ENCODE measurements at places on chromosomes 16 and 17.

- no peak for DNase-seq
Observed at GRCh38 chr17:73135766-73136165, 29.0 kb upstream of the SSTR2 start.

- no peak for DNase-seq
Observed at GRCh38 chr16:23323224-23324030, 21.3 kb downstream of the SCNN1B start.

GRCh38 chr16:75702242-75702641 is 981 bp upstream of the DUXB start:
- DNase-seq: no peak

- DNase-seq: no peak
Observed at GRCh38 chr17:80644536-80644935, 99.9 kb downstream of the RPTOR start.

GRCh38 chr16:12340151-12340733 is 363.7 kb downstream of the SNX29 start:
- DNase-seq: no peak

DNA sequence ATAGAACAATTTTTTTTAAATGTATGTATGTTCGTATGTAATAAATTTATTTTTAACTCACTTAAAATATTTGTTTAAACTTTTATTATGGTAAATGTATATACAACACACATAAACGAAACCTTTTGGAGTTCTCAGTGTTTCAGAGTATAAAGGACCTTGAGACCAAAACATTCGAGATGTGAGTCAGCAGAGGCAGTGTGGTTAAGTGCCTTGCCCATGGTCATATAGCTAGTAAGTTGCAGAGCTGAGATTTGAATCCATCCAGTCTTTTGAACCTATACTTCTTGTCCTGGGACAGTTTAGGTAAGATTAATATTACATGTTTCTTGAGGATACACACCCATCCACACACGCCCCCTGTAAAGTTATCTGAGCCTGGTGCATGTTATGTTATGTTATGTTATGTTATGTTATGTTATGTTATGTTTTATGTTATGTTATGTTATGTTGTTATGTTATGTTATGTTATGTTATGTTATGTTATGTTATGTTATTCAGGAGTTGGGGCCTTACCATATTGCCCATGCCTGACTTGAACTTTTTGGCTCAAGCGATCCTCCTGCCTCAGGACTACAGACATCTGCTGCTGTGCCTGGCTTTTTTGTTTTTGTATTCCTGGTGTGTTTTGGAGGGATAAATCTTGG is 41.8 kb downstream of the TNRC6A start:
- no peak for DNase-seq

DNA sequence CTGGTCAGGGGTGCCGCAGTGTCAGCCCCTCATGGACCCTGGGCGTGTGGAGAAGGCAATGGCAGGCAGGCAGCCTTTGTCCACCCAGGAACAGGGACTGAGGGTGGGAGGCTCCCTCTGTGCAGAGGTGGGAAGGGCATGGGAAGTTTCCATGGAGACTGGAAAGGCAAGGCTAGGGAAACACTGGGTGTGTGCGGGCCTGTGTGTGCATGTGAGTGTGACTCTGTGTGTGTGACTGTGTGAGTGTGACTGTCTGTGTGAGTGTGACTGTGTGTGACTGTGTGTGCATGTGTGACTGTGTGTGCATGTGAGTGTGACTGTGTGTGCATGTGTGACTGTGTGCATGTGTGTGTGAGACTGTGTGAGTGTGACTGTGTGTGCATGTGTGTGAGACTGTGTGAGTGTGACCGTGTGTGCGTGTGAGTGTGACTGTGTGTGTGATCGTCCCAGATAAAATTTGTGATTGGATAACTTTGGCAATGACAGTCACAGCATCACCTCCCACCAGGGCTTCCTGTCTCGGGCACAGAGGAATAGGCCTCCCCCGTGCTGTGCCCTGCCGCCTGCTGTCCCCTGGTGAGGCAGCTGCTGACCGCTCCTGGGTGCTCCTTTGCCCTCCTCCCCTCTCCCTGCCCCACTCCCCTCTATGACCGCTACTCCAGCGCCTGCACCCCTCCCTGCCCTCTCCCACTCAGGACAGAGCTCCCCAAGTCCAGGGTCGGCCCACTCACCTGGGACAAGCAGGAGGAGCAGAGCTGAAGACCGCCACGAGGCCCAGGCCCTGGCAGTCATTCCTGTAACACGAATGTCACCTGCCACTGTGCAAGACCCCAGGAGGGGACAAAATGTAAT is 698 bp downstream of the CD300C start:
- DNase-seq: no peak

DNA sequence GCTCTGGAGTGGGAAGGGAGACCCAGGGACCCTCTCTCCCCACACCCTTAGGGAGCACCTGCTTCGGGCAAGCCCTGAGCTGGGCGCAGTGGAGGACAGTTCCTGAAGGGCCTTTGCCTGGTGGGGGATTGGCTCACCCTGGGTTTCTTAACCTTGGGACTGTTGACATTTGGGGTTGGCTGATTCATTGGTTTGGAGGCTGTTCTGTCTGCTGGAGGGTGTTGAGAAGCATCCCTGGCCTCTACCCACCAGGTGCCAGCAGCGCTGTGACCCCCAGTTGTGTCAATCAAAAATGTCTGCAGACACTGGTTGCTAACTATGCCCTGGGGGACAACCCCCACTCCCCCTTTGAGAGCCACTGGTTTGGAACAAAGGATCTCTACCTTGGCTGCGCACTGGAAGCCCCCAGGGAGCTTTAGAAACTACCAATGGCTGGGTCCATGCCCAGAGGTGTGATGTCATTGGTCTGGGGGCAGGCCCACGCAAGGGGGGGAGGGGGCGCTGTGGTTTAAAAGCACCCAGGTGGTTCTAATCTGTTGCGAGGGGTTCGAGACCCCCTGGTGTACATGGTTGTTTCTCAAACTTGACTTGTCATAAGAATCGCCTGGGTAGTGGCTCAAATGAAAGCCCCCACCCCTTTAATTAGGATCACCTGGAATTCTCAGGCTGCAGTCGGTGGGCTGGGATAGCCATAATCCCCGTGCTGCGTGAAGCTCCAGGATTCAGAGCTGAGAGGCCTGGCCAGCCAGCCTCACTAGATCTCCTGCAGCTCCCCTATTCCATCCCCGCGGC is 151.9 kb upstream of the GSE1 start:
- peak; percentile 22 for DNase-seq

DNA sequence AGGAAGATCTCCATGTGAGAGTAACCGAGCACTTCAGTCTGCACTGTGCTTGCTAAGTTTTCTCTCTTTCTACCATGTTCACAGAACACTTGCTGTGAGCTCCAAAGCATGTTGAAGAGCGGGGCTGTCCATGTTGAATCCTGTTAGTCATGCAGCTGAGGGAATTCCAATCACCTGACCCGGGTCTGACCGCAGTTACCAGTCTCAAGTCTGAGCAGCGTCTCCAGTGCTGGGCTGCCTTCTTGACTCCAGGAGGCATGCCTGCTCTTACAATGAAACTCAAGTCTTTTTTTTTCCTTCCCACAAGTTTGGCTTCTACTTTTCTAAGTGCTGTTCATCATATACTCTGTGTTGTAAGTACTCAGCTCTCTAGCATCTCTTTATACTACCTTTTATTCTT is 44.3 kb downstream of the HOXB1 start:
- peak; percentile 100 for DNase-seq

- no peak for DNase-seq
Observed at GRCh38 chr17:1179112-1179817, 516 bp downstream of the ABR start.

DNA sequence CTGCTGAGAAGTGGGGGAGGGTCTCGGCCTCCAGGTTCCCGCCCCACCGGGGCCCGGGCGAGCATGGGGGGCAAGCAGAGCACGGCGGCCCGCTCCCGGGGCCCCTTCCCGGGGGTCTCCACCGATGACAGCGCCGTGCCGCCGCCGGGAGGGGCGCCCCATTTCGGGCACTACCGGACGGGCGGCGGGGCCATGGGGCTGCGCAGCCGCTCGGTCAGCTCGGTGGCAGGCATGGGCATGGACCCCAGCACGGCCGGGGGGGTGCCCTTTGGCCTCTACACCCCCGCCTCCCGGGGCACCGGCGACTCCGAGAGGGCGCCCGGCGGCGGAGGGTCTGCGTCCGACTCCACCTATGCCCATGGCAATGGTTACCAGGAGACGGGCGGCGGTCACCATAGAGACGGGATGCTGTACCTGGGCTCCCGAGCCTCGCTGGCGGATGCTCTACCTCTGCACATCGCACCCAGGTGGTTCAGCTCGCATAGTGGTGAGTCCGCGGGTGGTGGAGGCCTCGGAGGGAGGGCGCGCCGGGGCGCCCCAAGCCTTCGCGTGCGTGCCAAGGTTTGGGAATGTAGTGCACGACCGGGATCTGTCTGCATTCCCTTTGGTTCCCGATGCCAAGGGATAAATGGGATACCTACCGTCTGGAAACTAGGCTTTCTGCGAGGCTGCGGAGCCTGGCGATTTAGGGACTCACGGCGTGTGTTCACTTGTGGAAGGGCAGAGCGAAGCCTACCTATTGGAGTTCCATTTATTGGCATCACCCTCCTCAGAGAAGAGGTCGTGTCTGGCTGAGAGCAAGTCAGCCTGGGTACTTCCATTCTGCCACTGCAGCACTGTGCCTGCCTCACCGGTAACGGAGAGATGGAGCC is 1.0 kb downstream of the ZNRF1 start:
- DNase-seq: no peak

DNA sequence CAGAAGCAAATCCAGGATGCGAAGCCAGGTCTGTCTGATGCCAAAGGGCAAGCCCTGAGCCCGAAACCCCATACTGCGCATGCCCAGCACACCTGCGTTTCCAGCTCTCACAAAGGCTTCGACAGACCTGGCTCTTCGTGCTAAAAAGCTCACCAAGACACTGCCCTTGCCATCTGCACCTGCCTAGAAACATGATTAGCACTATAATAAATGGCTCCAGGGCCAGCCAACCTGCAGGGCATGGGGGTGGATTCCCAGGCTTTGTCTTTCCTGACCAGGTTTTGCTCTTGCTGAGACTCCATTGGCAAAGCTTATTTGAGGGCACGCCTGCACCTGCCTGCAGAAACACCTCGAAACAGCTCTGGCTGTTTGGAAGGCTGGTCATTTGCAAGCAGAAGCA is 14.4 kb upstream of the PLD6 start:
- no peak for DNase-seq

DNA sequence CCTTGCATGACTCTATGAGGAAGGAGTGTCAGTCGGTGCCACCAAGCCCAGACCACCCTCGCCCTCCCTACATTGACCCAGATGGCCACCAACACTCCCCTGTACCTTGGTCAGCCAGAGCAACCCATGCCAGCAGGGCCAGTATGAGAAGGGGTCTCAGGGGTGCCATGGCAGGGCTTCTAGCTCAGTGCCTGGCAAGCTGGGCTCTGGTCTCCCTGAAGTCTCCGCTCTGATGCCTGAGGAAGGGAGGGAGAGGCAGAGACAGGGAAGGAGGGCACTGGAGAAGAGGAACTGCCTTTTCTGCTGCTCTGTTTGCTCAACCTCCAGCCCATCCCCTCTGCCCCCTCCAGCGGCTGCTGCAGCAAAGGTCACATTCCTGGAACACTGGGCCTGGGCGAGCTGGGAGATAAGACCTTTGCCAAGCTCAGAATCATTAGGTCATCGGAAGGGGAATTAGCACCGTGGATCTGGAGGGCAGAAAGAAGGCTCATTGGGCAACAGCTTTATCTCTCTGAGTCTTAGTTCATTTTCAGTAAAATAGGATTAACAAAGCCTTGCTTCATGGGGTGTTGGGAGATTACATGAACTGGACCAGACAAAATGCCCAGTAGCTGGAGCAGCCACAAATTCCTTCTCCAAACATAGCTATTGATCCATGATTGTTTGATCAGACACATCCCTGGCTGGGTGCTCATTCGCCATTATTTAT is at the start of gene VTN:
Gene VTN (minus strand): TSS at position 273 of the 709 bp plus-strand sequence. CDS start 104 bp downstream, at position 169.
- DNase-seq: no peak

DNA sequence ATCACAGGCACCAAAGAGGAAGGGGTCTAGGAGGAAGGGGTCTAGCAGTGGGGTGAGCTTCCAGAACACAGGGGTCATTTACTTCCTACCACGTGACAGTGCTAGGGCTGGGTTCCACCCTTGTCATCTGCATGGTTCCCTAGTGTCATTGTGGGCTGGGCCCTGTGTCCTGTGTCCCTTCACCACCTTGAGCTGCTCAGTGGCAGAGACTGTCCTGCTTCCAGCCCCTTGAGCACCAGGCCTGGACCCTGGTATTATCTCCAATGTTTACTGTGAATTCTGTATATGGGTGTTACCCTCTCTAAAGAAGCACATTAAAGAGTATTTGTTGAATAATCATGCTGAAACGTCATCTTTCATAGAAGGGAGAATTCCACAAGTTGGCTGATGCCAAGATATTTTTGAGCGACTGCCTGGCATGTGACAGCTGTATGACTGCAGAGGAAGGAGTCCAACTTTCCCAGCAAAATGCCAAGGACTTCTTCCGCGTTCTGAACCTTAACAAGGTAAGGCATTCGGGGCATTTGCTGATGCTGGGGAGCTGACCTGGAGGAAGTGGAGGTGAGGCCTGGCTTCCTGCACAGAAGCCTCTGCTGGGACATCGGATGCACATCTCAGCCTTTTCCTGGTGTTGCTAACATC is 5.5 kb downstream of the NARF start:
- no peak for DNase-seq

GRCh38 chr16:20918486-20919239 is 18.1 kb downstream of the LYRM1 start:
- no peak for DNase-seq

GRCh38 chr17:6509031-6509771 is 47.2 kb downstream of the PITPNM3 start:
- no peak for DNase-seq

DNA sequence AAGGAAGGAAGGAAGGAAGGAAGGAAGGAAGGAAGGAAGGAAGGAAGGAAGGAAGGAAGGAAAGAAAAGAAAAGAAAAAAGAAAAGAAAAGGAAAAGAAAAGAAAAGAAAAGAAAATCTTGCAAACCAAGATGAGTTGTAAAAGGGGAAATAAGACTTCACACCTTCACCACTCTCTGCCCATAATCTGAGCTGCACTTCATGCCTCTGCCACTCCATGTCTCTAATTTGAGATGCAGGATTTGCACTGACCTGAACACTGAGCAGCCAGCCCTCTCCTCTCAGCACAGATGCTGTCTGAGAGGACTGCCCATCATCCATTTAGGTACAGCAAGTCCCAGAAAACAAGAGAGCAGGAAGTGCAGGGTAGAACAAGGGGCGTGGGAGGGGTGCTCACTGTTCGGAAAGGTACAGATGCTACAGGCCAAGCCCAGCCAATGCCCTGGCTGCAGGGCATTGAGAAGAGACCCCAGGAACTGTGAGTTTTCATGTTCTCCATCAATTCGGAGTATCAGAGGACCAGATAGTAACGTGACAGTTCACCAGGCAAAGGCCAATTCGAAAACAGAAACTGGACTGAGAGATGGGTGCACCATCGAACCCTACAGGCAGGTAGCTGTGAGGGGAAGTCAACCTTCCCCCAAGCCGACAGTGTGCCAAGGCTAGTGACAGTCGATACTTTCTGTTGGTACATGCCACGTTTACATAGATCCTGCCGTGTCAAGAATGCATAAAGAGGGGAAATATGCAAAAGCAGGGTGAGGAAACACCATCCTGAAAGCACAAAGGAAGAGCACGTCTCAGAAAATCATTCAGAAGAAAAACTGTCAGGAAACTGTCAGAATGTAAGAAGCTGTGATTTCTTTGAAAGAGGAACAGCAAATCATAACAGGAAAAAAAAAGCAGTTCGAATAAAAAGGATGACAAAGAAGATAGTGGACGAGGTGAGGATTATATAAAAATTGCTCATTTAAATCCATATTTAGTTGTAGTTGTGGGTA is 142.0 kb upstream of the RCVRN start:
- DNase-seq: no peak
